Activated CD4-positive, alpha-beta T cell treated with anti-CD3 and anti-CD28 coated beads for 1 hour (primary cell): ENCODE measurements at places on chromosomes 16 and 17.

DNA sequence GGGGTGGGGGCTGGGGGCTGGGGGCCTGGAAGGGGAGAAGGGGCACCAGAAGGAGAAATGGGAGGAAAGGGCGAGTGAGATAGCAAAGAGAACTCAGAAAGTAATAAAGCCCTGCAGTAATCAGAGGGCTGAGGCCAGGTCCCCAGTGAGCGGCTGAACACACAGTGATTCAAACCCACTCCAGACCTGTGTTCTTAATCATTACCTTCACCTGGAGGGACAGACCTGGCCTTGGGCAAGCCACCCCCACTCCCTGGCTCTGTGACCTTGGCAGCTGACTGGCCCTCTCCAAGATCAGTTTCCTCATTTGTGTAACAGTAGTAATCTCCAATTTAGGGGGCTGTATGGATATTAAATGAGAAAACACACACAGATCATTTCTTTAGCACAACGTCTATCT is 150.4 kb downstream of the WWOX start:
- DNase-seq: no peak

GRCh38 chr17:52930581-52930980 is 772.1 kb upstream of the CA10 start:
- no peak for DNase-seq

DNA sequence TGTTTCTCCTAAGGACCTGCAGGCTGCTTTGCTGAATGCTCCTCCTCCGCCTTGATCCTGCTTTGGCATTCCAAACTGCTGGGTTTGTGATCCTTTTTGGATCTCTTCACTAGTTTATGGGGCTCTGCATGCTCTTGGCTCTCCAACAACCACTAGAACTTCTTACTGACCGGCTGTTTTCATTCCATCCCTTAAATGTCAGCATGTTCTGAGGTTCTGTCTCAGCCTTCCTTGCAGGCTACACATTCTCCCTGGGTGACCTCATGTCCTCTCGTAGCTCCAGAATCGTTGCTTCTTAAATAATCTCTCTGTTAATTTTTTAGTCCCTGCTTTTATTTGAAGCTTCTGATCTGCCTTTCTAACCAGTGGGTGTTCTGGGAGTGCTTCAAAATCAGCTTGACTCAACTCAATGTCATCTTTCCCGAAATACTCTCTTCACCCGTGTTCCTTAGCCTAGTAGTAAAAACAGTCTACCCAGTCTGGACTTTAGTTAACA is 119.0 kb upstream of the HS3ST2 start:
- DNase-seq: no peak

DNA sequence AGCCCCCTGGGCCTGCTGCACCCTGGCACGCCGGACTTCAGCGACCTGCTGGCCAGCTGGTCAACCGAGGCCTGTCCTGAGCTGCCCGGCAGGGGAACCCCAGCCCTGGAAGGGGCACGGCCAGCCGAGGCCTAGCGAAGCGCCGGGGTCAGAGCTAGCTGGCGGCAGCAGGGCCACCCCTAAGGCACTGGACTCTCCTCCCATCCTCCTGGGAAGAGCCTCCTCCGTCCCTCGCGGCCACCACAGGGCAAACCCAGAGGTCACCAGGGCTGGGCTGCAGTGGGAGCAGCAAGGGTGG is 2.3 kb downstream of the PERCC1 start:
- no peak for DNase-seq

DNA sequence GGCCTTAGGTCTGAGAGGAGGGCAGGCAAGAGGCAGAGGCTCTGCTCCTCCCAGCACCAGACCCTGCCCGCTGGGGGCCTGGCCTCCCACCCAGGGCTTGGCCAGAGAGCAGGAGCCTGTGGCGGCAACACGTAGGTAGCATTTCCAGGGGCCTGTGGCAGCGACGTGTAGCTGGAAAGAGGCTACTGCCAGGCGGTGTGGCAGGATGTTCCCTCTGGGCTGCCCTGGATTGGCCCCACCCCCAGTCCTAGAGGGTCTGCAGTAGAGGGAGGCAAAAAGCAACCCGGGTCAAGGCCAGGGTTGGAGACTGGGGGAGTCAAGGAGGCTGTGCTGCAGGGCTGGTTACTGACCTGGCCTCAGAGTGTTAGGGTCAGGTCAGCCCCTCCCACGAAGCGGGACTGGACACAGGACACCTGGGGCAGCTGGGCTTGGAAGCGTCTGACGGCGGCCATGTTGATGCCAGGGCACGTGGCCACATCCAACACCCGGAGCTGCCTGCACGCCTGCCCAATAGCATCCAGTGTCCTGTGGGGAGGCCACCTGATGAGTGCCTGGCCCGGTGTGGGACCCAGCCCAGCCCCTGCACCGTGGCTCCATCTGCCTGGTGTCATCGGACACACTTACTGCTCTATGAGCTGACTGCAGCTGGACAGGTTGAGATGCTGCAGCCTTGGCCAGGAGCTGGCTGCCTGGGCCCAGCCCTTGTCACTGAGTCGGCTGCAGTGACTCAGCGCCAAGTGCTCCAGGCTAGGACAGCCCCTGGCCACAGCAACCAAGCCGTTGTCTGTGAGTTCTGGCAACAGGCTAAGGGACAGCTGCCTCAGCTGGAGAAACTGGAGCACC is 8.5 kb downstream of the ELMO3 start:
- DNase-seq: no peak

DNA sequence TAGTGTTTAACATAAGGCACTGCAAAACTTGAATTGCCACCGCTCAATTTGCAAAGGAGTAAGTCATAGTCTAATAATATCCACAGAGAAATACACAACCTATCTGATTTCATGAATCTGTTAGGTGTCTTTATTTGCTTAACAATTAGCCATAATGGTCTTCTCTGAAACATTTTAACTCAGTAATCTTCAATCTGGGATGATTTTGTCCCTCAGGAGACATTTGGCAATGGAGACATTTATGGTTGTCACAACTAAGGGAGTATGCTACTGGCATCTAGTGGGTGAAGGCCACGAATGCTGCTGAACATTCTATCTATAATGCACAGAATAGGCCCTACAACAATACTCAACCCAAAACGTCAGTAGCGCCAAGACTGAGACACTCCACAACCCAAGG is 4.3 kb downstream of the UBE2G1 start:
- DNase-seq: no peak

DNA sequence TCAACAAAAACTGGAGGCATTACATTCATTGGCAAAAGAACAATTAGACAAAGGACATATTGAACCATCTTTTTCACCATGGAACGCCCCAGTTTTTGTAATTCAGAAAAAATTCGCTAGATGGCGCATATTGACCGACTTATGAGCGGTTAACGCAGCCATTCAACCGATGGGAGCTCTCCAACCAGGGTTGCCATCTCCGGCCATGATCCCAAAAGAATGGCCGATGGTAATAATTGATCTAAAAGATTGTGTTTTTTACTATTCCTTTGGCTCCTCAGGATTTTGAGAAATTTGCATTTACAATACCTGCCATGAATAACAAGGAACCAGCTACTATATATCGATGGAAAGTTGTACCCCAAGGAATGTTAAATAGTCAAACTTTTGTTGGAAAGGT is 21.4 kb downstream of the ALOX15B start:
- no peak for DNase-seq

- peak; percentile 53 for DNase-seq
Observed at GRCh38 chr16:88782454-88783390, 2.3 kb downstream of the PIEZO1 start.

- no peak for DNase-seq
Observed at GRCh38 chr17:69018687-69019086, 42.0 kb downstream of the ABCA9 start.

GRCh38 chr17:81239714-81240555 is 817 bp downstream of the NDUFAF8 start:
- peak; percentile 18 for DNase-seq

DNA sequence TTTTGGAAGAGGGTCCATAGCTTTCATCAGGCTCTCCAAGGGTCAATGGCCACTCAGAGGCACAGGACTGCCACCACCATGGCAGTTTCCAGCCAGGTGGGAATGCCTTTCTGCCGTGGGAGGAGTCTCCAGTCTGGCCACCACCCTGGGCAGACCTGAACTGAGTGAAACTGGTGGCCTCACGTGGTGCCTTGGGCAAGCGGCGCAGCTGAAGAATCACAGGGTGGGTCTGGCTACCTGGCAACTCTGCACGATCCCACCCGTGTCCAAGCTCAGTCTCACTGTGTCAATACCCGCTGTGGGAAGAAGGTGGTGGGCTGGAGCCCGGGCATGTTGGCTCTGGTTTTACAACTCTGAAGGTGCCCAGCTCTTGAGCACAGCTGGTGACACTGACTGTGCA is 31.8 kb downstream of the VAC14 start:
- DNase-seq: no peak

DNA sequence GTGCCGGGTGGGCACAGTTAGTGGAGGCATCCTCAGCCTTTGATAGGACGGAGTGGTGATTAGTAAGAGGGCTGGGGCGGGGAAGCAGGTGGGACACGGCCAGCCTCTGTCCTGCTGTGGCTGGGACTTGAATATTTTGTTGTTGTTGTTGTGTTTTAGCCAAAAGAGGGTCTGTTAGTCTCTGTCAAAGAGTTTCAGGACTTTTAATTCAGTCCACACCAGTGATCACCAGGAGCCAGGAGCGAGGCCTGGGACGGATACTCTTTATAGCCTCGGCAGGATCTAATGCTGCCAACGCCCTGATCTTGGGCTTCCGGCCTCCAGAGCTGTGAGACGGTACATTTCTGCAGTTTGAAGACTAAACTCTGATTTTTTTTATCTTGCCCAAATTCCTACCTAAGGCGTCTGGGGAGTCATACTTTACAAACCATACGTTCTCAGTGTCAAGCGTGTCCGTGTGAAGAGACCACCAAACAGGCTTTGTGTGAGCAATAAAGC is 2.9 kb upstream of the RNF213 start:
- no peak for DNase-seq

GRCh38 chr16:2048116-2048543 is 345 bp downstream of the TSC2 start:
- DNase-seq: no peak

DNA sequence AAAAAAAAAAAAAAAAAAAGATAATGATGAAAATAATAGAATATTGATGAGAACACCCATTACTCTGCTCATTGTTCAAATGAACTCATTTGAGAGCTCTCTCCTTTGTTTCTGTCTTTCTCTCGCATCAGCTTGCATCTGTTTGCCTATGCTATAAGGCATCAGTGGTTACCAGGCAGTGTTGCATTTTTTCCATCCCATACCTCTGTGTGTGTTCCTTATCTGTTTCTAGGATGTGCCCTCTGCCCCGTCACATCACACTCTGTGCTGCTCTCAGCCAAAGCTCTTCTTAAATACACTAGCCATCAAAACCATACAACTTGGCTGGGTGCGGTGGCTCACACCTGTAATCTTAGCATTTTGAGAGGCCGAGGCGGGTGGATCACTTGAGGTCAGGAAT is 568.2 kb downstream of the WWOX start:
- no peak for DNase-seq

GRCh38 chr17:40936437-40936971 is 942 bp downstream of the KRT23 start:
- DNase-seq: no peak

- DNase-seq: peak; percentile 22
Observed at GRCh38 chr16:2919511-2920255, 8.0 kb downstream of the FLYWCH1 start.

- DNase-seq: no peak
Observed at GRCh38 chr16:27408602-27409031, 6.6 kb downstream of the IL21R start.

- no peak for DNase-seq
Observed at GRCh38 chr16:10791048-10791447, 27.5 kb downstream of the TVP23A start.

GRCh38 chr17:15892731-15893657 is 51.9 kb upstream of the ADORA2B start:
- DNase-seq: no peak

GRCh38 chr17:49968405-49969133 is 421 bp upstream of the DLX4 start:
- DNase-seq: peak; percentile 50

DNA sequence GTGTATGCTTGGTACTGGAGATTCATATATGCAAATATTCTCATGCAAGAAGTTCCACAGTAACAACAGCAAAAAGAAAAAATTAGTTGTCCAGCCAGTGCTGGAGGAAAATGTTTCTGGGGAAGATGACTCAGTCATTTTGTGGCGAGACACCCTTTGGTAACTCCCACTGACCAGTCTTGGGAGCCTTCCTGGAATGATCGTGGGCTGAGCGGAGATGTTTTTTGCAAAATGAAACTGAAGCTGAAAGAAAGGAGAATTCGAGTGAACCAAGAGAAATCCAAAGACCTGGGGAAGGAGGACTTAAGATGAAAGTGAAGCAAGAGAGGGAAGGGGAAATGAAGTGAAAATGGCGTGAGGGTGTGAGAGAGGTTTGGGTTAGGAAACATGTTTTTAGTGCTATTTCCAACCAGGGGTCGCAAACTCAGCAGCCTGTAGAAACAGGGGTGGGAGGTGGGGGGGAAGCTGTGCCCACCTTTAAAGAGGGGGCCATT is 5.2 kb downstream of the ITPRIPL2 start:
- DNase-seq: no peak

DNA sequence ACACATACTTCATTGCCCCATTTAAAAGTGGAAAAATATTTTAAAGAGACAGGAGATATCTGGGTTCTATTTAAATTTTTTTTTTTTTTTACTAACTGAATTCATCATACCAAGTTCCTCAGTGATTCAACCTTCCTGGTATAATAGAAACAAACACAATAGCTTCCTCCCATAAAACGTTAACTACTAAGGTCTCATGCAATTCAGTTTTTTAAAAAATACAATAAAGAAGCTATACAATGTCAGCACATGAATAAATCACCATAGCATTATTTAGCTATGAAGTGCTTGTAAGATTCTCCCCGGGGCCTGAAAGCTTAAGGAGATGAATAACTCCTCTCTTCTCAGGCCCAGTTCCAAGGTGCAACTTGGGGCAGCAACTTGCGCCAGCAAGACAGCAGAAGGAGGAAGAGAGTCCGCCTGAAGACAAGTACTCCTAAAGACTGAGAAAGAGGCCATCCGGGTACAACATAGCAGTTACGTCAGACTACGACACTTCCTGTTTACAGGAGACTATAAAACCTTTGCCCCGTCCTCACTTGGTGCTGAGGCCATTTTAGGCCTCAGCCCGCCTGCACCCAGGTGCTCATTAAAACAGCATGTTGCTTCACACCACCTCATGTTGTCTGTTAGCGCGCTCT is 81.5 kb downstream of the MYO1D start:
- no peak for DNase-seq

DNA sequence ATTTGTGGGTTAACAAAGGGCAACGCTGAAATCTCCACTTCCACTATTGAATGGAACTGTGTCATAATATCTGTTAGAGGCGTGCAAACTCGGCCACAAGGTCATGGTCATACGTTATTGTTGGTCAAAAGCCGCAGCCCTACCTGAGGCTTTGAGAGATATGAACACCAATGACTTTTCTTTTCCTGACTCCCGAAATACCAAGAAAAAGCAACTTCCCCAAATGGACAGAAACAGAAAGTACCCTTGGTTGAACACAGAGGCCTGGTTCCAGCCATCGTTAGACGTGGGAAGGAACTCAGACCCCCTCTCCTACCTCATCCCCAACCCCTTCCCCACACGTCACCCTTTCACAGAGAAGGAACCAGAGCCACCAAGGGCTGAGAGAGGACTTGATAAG is 1.4 kb upstream of the PIK3R5 start:
- no peak for DNase-seq

- no peak for DNase-seq
Observed at GRCh38 chr16:9868606-9869149, 313.6 kb downstream of the GRIN2A start.

GRCh38 chr17:42287305-42287976 is 857 bp upstream of the STAT5A start:
- no peak for DNase-seq
